ENCODE measurements at places on chromosomes 5 and 9. TPM values are rescaled to one million over a fixed set of nuclear protein-coding genes. Genes with fewer than 3 reads are reported as not detected.

Gene MINAR2
- not detected for total RNA-seq

Gene TAF11L5
- not detected for total RNA-seq

Gene SPEF2
- total RNA-seq = 14.1 TPM

Gene WNT8A
- not detected for total RNA-seq

Gene GHR
- not detected for total RNA-seq

Gene TRPM3
- not detected for total RNA-seq

- no peaks in the 10 kb centered on the region for H3K36me3 ChIP-seq
- no peak overlapping the region for H3K4me3 ChIP-seq
- H3K27me3 ChIP-seq = peaks cover 2% of the 10 kb centered on the region
- H3K27ac ChIP-seq = no peak overlapping the region
Observed at GRCh38 chr9:8660383-8660782, 860.8 kb upstream of the DMAC1 start.

- H3K4me1 ChIP-seq = peaks cover 20% of the 10 kb centered on the region
- H3K36me3 ChIP-seq = peaks cover 17% of the 10 kb centered on the region
- no peak overlapping the region for H3K27ac ChIP-seq
Observed at GRCh38 chr5:127515693-127516440, 1.6 kb upstream of the PRRC1 start.

DNA sequence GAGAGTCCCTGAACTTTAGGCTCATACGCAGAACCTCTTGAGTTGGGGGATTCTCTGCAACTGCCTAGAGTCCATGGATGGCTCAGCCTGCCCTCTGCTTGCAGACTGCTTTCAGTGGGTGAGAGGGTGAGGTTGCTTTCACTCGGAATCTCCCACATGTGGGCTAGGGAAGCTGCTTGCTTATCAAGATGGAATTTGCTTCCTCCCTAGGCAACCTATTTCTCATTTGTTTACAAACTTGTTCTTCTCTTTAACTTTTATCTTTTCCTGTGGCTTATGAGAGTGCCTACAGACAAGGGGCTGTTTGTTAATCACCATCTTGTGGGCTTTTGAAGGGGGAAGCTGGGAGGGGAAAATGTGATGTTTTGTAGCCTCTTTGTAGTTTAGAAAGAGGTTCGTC lies 10.0 kb downstream of the TLE4 start:
- H3K4me3 ChIP-seq = no peak overlapping the region
- H3K27ac ChIP-seq = no peak overlapping the region

GRCh38 chr5:10140195-10140973 lies 109.3 kb downstream of the ATPSCKMT start:
- H3K4me3 ChIP-seq = no peak overlapping the region
- no peaks in the 10 kb centered on the region for H3K4me1 ChIP-seq
- DNase-seq = no peak
- no peak overlapping the region for H3K27ac ChIP-seq
- no peaks in the 10 kb centered on the region for H3K27me3 ChIP-seq

- H3K27me3 ChIP-seq = no peaks in the 10 kb centered on the region
- no peak overlapping the region for H3K27ac ChIP-seq
- H3K4me1 ChIP-seq = peaks cover 3% of the 10 kb centered on the region
- no peaks in the 10 kb centered on the region for H3K36me3 ChIP-seq
Observed at GRCh38 chr5:149317281-149318048, 27.8 kb upstream of the GRPEL2 start.

GRCh38 chr9:85904975-85905374 lies 36.0 kb upstream of the NAA35 start:
- H3K27ac ChIP-seq = no peak overlapping the region
- H3K27me3 ChIP-seq = peaks cover 5% of the 10 kb centered on the region
- no peak overlapping the region for H3K4me3 ChIP-seq
- H3K36me3 ChIP-seq = no peaks in the 10 kb centered on the region

- peaks cover 3% of the 10 kb centered on the region for H3K27me3 ChIP-seq
- H3K4me3 ChIP-seq = no peak overlapping the region
- H3K36me3 ChIP-seq = peaks cover 9% of the 10 kb centered on the region
- H3K4me1 ChIP-seq = peaks cover 26% of the 10 kb centered on the region
- DNase-seq = no peak
- no peak overlapping the region for H3K27ac ChIP-seq
Observed at GRCh38 chr5:96278981-96279380, 154.1 kb downstream of the PCSK1 start.

GRCh38 chr5:154498591-154498990 lies 20.6 kb upstream of the HAND1 start:
- DNase-seq = no peak
- no peaks in the 10 kb centered on the region for H3K36me3 ChIP-seq
- H3K27me3 ChIP-seq = peaks cover 50% of the 10 kb centered on the region
- peaks cover 10% of the 10 kb centered on the region for H3K4me1 ChIP-seq
- no peak overlapping the region for H3K27ac ChIP-seq

DNA sequence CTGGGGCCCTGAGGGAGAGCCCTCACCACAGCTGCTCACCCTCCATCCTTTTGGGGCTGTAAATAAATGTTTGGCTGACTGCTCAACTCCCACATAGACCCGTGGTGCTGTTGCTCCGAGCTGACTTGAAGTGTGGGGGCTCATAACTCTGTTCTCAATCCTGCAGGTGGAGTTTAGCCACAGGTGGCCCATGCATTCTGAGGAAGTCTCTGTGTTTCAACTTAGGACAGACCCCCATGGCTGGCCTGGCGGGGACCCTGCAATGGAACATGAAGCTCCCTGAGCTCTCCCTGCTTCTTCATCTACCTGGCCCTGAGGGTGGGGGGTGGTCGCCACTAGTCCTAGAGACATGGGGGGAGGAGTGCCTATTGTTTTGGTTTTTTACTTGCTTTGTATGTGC lies 19.7 kb downstream of the NDUFS6 start:
- peaks cover 20% of the 10 kb centered on the region for H3K4me1 ChIP-seq
- no peak overlapping the region for H3K27ac ChIP-seq
- H3K4me3 ChIP-seq = no peak overlapping the region

DNA sequence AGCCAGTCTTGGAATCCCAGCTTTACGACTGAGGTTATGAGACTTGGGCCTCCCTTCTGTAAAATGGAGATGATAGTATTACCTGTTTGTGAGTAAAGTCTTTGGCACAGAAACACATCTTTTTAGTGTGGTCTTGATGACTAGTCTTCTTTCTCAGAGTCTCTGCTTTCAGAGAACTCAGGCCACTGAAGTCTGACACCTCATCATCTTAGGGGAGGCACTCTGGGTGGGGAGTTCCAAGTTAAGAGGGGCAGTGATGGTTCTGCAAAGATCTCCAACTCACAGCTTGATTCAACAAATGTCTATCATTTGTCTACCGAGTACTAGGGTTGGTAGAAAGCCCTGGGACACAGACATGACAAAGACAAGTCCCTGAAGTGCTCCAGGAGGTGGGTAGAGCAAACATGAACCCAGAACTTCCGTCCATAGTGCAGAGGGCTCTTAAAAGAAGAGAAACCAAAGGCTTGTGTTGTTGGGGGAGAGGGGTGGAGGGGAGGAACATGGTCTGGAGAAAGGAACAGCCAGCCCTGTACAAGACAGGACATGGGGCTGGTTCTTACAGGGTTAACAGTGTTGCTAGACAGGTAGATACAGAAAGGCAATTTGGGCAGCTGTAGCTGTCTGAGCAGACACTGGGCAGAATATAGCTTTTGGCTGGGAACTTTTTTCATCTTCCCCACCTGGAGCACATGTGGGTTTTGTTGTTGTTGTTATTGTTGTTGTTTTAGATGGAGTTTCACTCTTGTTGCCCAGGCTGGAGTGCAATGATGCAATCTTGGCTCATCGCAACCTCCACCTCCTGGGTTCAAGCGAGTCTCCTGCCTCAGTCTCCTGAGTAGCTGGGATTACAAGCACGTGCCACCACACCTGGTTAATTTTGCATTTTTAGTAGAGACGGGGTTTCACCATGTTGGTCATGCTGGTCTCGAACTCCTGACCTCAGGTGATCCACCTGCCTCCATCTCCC lies 2.6 kb upstream of the CD14 start:
- H3K36me3 ChIP-seq = peaks cover 5% of the 10 kb centered on the region
- H3K4me3 ChIP-seq = no peak overlapping the region
- H3K27ac ChIP-seq = peak overlapping the region; percentile 56
- H3K27me3 ChIP-seq = peaks cover 25% of the 10 kb centered on the region
- H3K4me1 ChIP-seq = peaks cover 53% of the 10 kb centered on the region
- no peak for DNase-seq

- H3K36me3 ChIP-seq = no peaks in the 10 kb centered on the region
- no peak overlapping the region for H3K4me3 ChIP-seq
- H3K4me1 ChIP-seq = no peaks in the 10 kb centered on the region
- peak; percentile 31 for DNase-seq
- H3K27me3 ChIP-seq = no peaks in the 10 kb centered on the region
Observed at GRCh38 chr5:149210968-149211490, 60.6 kb upstream of the AFAP1L1 start.

DNA sequence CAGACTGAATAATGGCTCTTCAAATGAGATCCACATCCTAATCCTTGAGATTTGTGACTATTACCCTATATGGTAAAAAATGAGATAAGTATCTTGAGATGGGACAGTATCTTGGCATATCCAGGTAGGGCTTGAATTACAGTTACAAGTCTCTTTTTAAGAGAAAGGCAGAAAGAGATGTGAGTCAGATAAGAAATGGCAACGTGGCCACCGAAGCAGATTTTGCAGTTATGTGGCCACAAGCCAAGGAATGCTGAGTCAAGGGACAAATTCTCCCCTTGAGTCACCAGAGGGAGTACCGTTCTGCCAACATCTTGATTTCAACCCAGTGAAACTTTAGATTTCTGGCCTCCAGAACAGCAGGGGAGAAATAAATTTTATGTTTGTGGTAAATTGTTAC lies 1983.0 kb upstream of the C9orf72 start:
- DNase-seq = no peak
- no peak overlapping the region for H3K4me3 ChIP-seq
- H3K4me1 ChIP-seq = no peaks in the 10 kb centered on the region
- H3K36me3 ChIP-seq = no peaks in the 10 kb centered on the region
- H3K27me3 ChIP-seq = no peaks in the 10 kb centered on the region

DNA sequence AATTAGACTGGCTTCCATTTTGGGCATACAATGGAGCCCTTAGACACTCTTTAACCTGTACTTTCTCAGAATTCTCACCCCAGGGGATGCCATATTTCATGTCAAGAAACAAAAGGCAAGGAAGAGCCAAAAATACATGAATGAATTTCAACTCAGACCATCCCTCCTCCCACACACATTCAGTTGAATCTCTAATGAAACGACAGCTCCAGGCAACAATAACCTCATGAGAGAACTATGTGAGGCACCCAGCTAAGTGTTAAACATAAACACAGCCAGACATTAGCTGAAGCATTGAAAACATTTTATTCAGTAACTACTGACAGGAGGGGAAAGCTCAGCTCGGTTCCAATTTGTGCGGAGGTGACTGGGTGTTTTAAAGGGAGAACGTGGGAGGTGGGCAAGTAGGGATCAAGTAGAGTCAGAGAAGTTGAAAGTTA lies 1359.1 kb upstream of the CDH9 start:
- no peaks in the 10 kb centered on the region for H3K4me1 ChIP-seq
- H3K4me3 ChIP-seq = no peak overlapping the region
- H3K27ac ChIP-seq = no peak overlapping the region
- H3K27me3 ChIP-seq = no peaks in the 10 kb centered on the region
- H3K36me3 ChIP-seq = no peaks in the 10 kb centered on the region

DNA sequence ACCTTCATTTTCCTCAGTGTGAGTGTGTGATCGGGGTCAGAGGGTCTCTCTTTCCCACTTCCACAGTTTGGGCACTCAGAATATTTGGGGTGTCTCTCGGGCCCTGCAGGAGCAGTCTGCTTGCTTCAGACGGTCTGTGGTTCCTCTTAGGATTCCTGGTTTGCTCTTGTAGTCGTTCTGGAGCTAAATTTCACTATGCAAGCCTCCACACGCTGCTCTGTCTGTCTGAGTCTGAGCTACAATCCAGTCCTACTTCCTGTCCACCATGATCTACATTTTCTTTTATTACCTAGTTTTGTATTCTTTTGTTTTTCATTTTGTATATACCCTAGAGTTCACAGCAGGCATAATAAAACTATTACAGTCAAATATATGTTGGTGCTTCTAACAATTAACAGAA lies 1967.3 kb upstream of the NUDT12 start:
- H3K27me3 ChIP-seq = no peaks in the 10 kb centered on the region
- no peak for DNase-seq
- no peak overlapping the region for H3K27ac ChIP-seq
- no peaks in the 10 kb centered on the region for H3K4me1 ChIP-seq
- no peak overlapping the region for H3K4me3 ChIP-seq
- no peaks in the 10 kb centered on the region for H3K36me3 ChIP-seq

- no peaks in the 10 kb centered on the region for H3K36me3 ChIP-seq
- no peak for DNase-seq
- H3K4me1 ChIP-seq = no peaks in the 10 kb centered on the region
Observed at GRCh38 chr5:19031491-19031890, 956.5 kb downstream of the CDH18 start.

DNA sequence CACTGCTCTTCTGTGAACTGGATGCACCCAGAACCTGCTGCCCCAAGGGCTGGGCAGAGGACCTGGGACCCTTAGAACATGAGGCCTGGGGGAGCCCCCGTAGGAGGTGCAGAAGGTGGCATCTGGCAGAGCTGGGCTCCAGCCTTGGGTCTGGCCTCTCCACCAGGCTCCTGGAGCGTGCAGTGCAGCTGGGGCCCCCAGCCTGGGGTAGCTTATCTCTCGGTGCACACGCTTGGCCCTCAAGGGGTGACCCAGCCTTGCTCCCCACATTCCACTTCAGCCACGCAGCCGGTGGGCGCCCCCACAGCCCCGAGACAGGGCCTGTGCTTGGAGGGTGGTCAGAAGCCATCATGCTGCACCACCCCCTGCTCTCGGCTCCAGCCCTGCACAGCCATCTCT lies 5.6 kb upstream of the NR5A1 start:
- peaks cover 9% of the 10 kb centered on the region for H3K27me3 ChIP-seq
- no peaks in the 10 kb centered on the region for H3K36me3 ChIP-seq
- H3K27ac ChIP-seq = no peak overlapping the region
- H3K4me3 ChIP-seq = no peak overlapping the region
- DNase-seq = no peak

DNA sequence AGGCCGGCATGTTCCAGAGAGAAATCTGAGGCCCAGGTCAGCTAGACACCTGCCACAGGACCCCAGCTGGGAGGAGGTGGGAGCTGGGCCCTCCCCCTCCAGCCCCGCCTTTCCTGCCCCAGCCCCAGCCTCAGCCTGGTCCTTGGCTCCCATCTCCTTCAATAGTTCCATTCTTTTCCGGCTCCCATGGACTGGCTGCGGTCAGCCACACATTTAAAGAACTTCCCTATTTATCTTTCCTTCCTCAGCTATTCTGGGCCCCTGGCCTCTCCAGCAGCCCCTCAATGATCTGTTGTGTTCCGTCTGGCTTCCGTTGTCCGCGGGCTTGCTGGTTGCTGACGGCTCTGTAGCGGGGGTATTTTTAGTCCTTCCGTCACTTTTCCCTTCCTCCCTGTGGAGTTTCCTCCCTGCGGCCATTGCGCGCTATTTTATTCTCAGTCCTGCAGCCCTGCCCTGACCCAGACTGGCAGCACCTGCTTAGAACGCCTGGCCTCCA lies 73.8 kb downstream of the AMBP start:
- H3K27ac ChIP-seq = no peak overlapping the region
- DNase-seq = peak; percentile 9
- H3K4me1 ChIP-seq = no peaks in the 10 kb centered on the region
